Glutamatergic neuron (in vitro differentiated cells): ENCODE measurements at places on chromosomes 2 and 18.

DNA sequence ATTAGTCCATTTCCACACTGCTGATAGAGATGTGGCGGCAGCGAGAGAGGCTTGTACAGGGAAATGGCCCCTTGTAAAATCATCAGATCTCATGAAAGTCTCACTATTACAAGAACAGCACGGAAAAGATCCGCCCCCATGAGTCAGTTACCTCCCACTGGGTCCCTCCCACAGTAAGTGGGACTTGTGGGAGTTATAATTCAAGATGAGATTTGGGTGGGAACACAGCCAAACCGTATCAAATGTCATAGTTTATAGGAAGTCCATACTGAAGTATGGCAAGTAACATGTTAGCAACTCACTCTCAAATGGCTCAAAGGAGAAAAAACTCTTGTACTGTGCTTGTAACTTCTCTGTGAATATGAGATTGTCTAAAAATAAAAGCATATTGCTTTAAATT lies 56.1 kb downstream of the FARP2 start:
- no peaks in the 10 kb centered on the region for H3K27me3 ChIP-seq
- no peak overlapping the region for H3K4me3 ChIP-seq
- H3K36me3 ChIP-seq: no peaks in the 10 kb centered on the region
- DNase-seq: no peak
- no peak overlapping the region for H3K27ac ChIP-seq
- no peaks in the 10 kb centered on the region for H3K4me1 ChIP-seq

- no peak overlapping the region for H3K4me3 ChIP-seq
- peaks cover 10% of the 10 kb centered on the region for H3K27me3 ChIP-seq
- H3K27ac ChIP-seq: no peak overlapping the region
- peak; percentile 12 for DNase-seq
- H3K36me3 ChIP-seq: no peaks in the 10 kb centered on the region
Observed at GRCh38 chr2:239818531-239819011, 206.6 kb downstream of the NDUFA10 start.

DNA sequence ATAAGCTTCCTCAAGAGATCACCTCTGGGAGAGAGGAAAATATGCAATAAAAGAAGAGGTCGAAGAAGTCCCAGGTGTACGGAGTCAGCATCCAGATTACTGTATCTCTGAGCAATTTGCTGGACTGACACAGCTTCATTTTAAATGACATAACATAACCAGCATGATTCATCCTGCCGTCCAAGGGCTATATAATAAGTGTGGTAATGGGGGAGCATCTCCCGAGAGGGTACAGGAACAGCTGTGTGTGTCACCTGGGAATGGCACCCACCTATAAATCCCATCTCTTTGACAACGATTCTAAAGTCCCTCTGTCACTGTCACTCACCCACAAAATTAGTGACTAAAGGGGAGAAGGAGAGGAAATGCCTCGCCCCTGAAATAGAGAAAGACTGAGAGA lies 19.3 kb upstream of the FZD7 start:
- no peaks in the 10 kb centered on the region for H3K36me3 ChIP-seq
- H3K4me1 ChIP-seq: peaks cover 23% of the 10 kb centered on the region
- H3K27ac ChIP-seq: peak overlapping the region; percentile 82
- H3K4me3 ChIP-seq: peak overlapping the region; percentile 43
- DNase-seq: no peak
- no peaks in the 10 kb centered on the region for H3K27me3 ChIP-seq

DNA sequence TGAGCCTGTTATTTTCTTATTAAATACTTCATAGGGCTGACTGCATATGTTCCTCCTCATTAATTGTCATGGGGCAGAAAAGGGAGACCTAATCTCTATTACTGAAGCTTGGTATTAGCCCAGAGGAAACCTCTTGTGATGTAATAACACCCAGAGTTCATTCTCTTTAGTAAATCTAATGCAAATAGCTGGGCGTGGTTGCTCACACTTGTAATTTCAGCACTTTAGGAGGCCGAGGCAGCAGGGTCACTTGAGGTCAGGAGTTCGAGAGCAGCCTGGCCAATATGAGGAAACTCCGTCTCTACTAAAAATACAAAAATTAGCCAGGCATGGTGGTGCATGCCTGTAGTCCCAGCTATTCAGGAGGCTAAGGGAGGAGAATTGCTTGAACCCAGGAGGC lies 14.7 kb downstream of the DAW1 start:
- H3K27ac ChIP-seq: no peak overlapping the region
- H3K4me1 ChIP-seq: peaks cover under 1% of the 10 kb centered on the region
- no peak overlapping the region for H3K4me3 ChIP-seq
- H3K27me3 ChIP-seq: no peaks in the 10 kb centered on the region
- no peak for DNase-seq

DNA sequence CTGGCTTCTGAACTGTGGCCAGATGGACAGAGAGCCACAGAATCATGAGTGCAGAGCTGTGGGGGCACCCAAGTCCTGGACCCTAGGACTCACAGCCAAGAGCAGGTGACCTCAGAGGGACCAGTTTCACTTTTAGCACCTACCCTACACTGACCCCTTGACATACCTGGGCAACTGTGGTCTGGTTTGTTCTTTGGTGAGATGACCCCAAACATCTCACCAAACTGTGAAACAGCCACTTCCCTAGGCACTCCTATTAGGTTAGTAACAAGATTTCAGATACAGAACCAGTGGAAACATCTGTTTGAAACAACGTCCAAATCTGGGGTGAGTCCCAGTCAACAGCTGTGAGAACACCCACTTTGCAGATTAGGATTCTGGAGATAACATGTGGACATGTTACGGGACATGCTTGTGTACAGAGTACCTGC lies 1.9 kb upstream of the ZFP36L2 start:
- H3K36me3 ChIP-seq: no peaks in the 10 kb centered on the region
- no peak for DNase-seq
- H3K4me3 ChIP-seq: no peak overlapping the region
- peaks cover 7% of the 10 kb centered on the region for H3K27me3 ChIP-seq

DNA sequence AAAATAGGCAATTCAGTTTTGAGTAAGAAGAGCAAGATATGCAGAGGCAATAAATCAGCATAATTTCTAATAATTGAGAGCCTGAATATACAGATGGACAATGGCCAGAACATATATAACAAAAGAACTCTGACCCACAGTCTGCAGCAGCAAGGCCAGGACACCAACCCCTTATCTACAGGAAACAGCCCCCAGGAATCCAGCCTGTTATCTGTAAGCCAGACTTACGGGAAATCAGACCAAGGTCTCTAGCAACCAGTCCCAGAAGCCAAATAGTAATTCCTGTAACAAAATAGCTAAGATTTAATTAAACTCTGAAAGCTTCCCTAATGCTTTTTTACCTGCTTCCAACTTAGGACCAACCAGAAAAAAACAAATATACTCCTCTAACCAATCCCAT lies 434.5 kb upstream of the GYPC start:
- no peak overlapping the region for H3K4me3 ChIP-seq
- no peak overlapping the region for H3K27ac ChIP-seq
- no peaks in the 10 kb centered on the region for H3K4me1 ChIP-seq
- H3K36me3 ChIP-seq: no peaks in the 10 kb centered on the region

- no peak for DNase-seq
- H3K4me3 ChIP-seq: no peak overlapping the region
- H3K27ac ChIP-seq: no peak overlapping the region
- H3K4me1 ChIP-seq: no peaks in the 10 kb centered on the region
- no peaks in the 10 kb centered on the region for H3K36me3 ChIP-seq
- H3K27me3 ChIP-seq: no peaks in the 10 kb centered on the region
Observed at GRCh38 chr2:134739879-134740301, 21.1 kb upstream of the TMEM163 start.
